ENCODE measurements at places on chromosomes 11 and 22. TPM values are rescaled to one million over a fixed set of nuclear protein-coding genes. Genes with fewer than 3 reads are reported as not detected.

OR51E1 gene
- total RNA-seq: 0.69 TPM

TRIM48 gene
- total RNA-seq: not detected

RASD2 gene
- 1.4 TPM for total RNA-seq

MCHR1 gene
- total RNA-seq: not detected

DNA sequence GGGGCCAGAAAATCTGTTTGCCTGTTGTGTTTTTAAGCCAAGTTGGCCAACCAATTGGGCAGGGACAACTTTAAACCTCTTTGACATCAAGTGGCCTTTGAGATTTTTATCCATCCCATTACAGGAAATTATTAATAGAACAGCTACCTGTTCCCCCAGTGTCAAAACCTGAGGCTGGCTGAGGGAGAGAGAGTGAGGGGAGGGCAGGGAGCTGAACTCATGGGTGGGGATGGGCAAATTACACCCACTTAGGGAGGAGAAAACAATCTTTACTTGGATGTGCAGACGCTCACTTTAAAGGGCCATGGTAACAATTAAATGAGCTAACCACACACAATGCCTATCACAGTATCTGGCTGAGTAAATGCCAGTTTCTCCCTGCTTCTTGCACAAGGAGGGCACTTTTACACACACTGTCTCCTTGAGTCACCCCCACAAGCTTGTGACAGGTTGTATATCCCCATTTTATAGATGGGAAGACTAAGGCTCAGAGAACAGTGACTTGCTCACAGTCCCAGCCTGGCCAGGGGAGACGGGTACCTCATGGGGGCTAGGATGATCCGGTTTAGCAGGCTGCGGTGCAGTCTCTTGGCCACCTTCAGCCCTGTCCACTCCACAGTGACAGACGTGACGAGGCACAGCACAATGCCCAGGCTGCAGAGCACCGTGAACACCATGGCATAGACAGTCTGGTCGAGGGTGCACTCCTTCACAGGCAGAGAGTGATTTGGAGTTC lies 17.8 kb upstream of the KCNJ11 start:
- no peak overlapping the region for H3K4me3 ChIP-seq
- no peaks in the 10 kb centered on the region for H3K27me3 ChIP-seq
- DNase-seq: no peak
- H3K4me1 ChIP-seq: peaks cover 25% of the 10 kb centered on the region
- H3K36me3 ChIP-seq: no peaks in the 10 kb centered on the region

GRCh38 chr11:71408826-71409225 lies 39.4 kb downstream of the DHCR7 start:
- H3K4me3 ChIP-seq: no peak overlapping the region
- H3K27ac ChIP-seq: no peak overlapping the region
- no peaks in the 10 kb centered on the region for H3K4me1 ChIP-seq
- DNase-seq: no peak
- no peaks in the 10 kb centered on the region for H3K36me3 ChIP-seq

GRCh38 chr11:11972730-11973341 lies 35.6 kb downstream of the DKK3 start:
- no peaks in the 10 kb centered on the region for H3K27me3 ChIP-seq
- H3K4me3 ChIP-seq: no peak overlapping the region
- peak overlapping the region; percentile 92 for H3K27ac ChIP-seq
- H3K36me3 ChIP-seq: no peaks in the 10 kb centered on the region
- DNase-seq: no peak
- H3K4me1 ChIP-seq: peaks cover 13% of the 10 kb centered on the region

- no peak overlapping the region for H3K27ac ChIP-seq
- no peaks in the 10 kb centered on the region for H3K36me3 ChIP-seq
- no peak overlapping the region for H3K4me3 ChIP-seq
- DNase-seq: no peak
These were observed 1394.7 kb downstream of the BRD1 start for GRCh38 chr22:48432781-48433518.

- no peaks in the 10 kb centered on the region for H3K27me3 ChIP-seq
- no peak overlapping the region for H3K27ac ChIP-seq
- no peak for DNase-seq
- peaks cover 10% of the 10 kb centered on the region for H3K4me1 ChIP-seq
- no peaks in the 10 kb centered on the region for H3K36me3 ChIP-seq
These were observed 140.8 kb downstream of the SNX19 start for GRCh38 chr11:130775306-130776060.

GRCh38 chr22:20203142-20203551 lies 52.3 kb upstream of the CCDC188 start:
- no peak overlapping the region for H3K4me3 ChIP-seq
- H3K36me3 ChIP-seq: no peaks in the 10 kb centered on the region
- DNase-seq: no peak

- no peaks in the 10 kb centered on the region for H3K36me3 ChIP-seq
- DNase-seq: no peak
- no peak overlapping the region for H3K27ac ChIP-seq
These were observed 2.7 kb upstream of the RCE1 start for GRCh38 chr11:66840317-66841091.

- H3K4me1 ChIP-seq: peaks cover 44% of the 10 kb centered on the region
- H3K4me3 ChIP-seq: no peak overlapping the region
- no peak overlapping the region for H3K27ac ChIP-seq
- no peaks in the 10 kb centered on the region for H3K36me3 ChIP-seq
These were observed 43.1 kb downstream of the FAM168A start for GRCh38 chr11:73554671-73555320.

DNA sequence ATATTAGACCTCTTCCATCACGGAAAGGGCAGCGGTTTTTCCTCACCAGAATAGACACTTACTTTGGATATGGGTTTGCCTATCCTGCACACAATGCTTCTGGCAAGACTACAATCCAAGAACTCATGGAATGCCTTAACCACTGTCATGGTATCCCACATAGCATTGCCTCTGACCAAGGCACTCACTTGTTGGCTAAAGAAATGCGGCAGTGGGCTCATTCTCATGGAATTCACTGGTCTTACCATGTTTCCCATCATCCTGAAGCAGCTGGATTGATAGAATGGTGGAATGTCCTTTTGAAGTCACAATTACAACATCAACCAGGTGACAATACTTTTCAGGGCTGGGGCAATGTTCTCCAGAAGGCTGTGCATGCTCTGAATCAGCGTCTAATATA lies 20.8 kb downstream of the MS4A4E start:
- no peak overlapping the region for H3K27ac ChIP-seq
- no peak for DNase-seq
- H3K4me3 ChIP-seq: no peak overlapping the region
- no peaks in the 10 kb centered on the region for H3K27me3 ChIP-seq

- H3K36me3 ChIP-seq: no peaks in the 10 kb centered on the region
- H3K4me3 ChIP-seq: no peak overlapping the region
- H3K4me1 ChIP-seq: peaks cover 28% of the 10 kb centered on the region
- no peak for DNase-seq
These were observed 74.2 kb downstream of the YAP1 start for GRCh38 chr11:102184269-102184987.

DNA sequence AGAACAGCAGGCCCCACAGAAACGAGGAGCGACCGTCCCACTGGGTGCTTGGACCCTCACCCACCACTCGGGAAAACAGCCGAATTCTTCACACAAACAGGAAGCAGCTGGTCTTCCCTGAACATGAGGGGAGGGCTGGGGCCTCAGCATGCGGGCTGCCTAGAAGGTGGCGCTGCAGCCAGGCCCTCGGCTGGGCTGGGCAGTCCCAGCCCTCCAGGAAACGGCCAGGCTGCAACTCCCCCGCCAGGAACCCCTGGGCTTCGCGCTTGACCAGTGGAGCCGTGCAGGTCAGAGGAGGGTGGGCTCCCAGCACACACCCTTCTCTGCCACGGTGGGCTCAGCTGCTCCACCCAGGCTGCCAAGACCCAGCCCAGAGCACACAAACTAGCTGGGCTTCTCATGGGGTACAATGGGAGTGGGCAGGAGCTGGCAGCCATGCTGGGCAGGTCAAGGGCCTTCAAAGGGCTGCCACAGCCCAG lies 29.6 kb downstream of the IGF2 start:
- H3K4me3 ChIP-seq: no peak overlapping the region
- no peaks in the 10 kb centered on the region for H3K36me3 ChIP-seq
- no peak for DNase-seq
- H3K4me1 ChIP-seq: peaks cover 12% of the 10 kb centered on the region
- H3K27ac ChIP-seq: peak overlapping the region; percentile 48
- H3K27me3 ChIP-seq: no peaks in the 10 kb centered on the region

- no peaks in the 10 kb centered on the region for H3K27me3 ChIP-seq
- H3K4me3 ChIP-seq: no peak overlapping the region
- no peak overlapping the region for H3K27ac ChIP-seq
- no peak for DNase-seq
- H3K4me1 ChIP-seq: peaks cover 11% of the 10 kb centered on the region
- no peaks in the 10 kb centered on the region for H3K36me3 ChIP-seq
These were observed 10.6 kb upstream of the RRAS2 start for GRCh38 chr11:14369598-14369997.

DNA sequence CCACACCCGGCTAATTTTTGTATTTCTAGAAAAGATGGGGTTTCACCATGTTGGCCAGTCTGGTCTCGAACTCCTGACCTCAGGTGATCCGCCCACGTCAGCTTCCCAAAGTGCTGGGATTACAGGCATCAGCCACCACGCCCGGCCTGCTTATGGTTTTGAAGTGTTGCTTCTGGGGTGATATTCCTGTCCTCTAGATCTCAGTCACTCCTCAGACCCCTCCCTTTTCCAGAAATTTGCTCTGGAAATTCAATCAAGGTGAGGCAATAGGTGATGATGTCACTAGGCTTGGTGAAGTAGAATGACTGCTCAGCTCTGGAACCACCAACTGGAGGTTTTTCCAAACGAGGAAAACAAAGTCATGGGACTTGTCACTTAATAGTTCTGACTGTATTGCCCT lies 36.6 kb upstream of the CREB3L1 start:
- H3K4me1 ChIP-seq: peaks cover 14% of the 10 kb centered on the region
- H3K27ac ChIP-seq: no peak overlapping the region
- no peaks in the 10 kb centered on the region for H3K27me3 ChIP-seq
- H3K4me3 ChIP-seq: no peak overlapping the region
- no peaks in the 10 kb centered on the region for H3K36me3 ChIP-seq

GRCh38 chr11:44174842-44175241 lies 79.4 kb downstream of the EXT2 start:
- no peak overlapping the region for H3K4me3 ChIP-seq
- peaks cover 3% of the 10 kb centered on the region for H3K36me3 ChIP-seq

- DNase-seq: no peak
- H3K4me3 ChIP-seq: no peak overlapping the region
- H3K27ac ChIP-seq: peak overlapping the region; percentile 17
- H3K4me1 ChIP-seq: peaks cover 11% of the 10 kb centered on the region
- H3K36me3 ChIP-seq: no peaks in the 10 kb centered on the region
These were observed 68.3 kb downstream of the HIPK3 start for GRCh38 chr11:33325451-33325850.

DNA sequence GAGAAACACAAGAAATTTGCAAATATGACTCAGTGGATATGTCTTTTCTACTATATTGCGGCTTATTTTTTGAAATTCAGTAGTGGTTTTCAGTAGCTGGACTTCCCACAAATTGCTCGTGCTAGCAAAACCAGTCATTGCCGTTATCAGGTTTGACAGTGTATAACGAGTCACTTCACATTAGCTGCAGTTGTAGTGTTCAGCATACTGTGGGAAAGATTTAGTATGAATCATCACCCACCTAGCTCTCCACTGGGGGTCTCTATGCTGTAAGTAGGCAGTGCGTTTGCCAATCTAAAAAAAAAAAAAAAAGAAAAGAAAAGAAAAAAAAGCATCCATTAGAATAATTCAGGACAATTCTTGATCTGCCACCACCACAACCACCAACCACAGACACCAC lies 1318.9 kb downstream of the LRRC4C start:
- H3K27me3 ChIP-seq: no peaks in the 10 kb centered on the region
- no peak overlapping the region for H3K27ac ChIP-seq
- H3K4me1 ChIP-seq: no peaks in the 10 kb centered on the region
- no peak for DNase-seq

- no peak overlapping the region for H3K27ac ChIP-seq
- no peaks in the 10 kb centered on the region for H3K27me3 ChIP-seq
- no peak for DNase-seq
These were observed 19.4 kb downstream of the TMEM218 start for GRCh38 chr11:125091877-125092664.

DNA sequence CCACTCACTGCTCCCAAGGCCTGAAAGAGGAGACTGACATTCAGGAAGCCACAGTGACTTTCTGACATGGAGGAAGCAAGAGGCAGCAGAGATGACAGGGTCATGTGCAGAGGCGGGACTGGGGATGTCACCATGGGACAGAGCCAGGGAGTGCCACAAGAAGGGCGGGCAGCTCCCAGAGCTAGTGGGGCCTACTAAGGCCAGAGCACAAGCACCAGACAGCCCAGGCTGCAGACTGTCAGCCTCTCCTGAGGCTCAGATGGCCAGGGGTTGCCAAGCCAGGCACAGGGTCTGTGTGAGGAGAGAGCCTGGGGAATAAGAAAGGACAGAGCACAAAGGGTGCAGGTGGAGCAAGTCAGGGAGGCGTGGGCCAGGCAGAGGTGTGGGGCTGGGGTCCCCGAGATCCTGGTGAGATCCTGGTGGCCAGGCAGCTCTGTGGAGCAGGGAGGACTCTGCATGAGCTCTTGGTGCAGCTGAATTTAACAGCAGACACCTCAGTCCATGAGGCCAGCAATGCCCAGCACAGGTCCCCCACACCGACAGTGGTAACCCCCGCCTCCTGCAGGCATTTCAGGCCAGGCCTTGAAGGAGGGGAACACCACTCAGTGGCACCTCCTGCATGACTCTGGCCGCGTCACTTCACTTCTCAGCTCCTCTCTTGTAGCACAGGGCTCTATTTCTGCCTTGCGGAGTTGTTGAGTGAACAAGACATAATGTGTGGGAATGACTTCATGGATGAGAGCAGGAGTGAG lies 52.3 kb downstream of the SGSM3 start:
- DNase-seq: no peak
- no peak overlapping the region for H3K27ac ChIP-seq
- H3K36me3 ChIP-seq: no peaks in the 10 kb centered on the region
- peaks cover 6% of the 10 kb centered on the region for H3K4me1 ChIP-seq
- no peak overlapping the region for H3K4me3 ChIP-seq
- no peaks in the 10 kb centered on the region for H3K27me3 ChIP-seq

GRCh38 chr11:44624761-44625221 lies 59.3 kb downstream of the CD82 start:
- no peak for DNase-seq
- H3K4me1 ChIP-seq: peaks cover 67% of the 10 kb centered on the region
- H3K27me3 ChIP-seq: no peaks in the 10 kb centered on the region
- no peaks in the 10 kb centered on the region for H3K36me3 ChIP-seq
- H3K27ac ChIP-seq: no peak overlapping the region

Measured in heart left ventricle (tissue), 16 donors.